Cardiac muscle cell (in vitro differentiated cells and primary cell): ENCODE measurements at places on chromosomes 13 and 19. TPM values are rescaled to one million over a fixed set of nuclear protein-coding genes. Genes with fewer than 3 reads are reported as not detected.
A peak's percentile ranks its signal among the peaks of the same experiment; 100 is the strongest.

The C19orf53 gene
- 276 and 280 TPM in 2 replicates for total RNA-seq

The NLRP9 gene
- total RNA-seq = not detected in 2 replicates

The TNFSF11 gene
- 0.07 TPM in 1 of 2 replicates, not detected in the other for total RNA-seq

The MYH14 gene
- 1.8 and 2.1 TPM in 2 replicates for total RNA-seq

The GJB2 gene
- total RNA-seq = 2.9 and 5.9 TPM in 2 replicates

The CASP14 gene
- not detected in 2 replicates for total RNA-seq

The OR1M1 gene
- not detected in 2 replicates for total RNA-seq

The DIRAS1 gene
- 3.0 and 4.2 TPM in 2 replicates for total RNA-seq

The KLK7 gene
- total RNA-seq = not detected in 2 replicates

The KLK12 gene
- not detected in 2 replicates for total RNA-seq

The BRME1 gene
- total RNA-seq = 4.0 and 8.8 TPM in 2 replicates

The DNAAF3 gene
- 3.2 and 3.5 TPM in 2 replicates for total RNA-seq

The WDR88 gene
- not detected in 2 replicates for total RNA-seq

The C3 gene
- total RNA-seq = 0.11 and 0.39 TPM in 2 replicates

The GPC6 gene
- 31.4 and 43.3 TPM in 2 replicates for total RNA-seq

DNA sequence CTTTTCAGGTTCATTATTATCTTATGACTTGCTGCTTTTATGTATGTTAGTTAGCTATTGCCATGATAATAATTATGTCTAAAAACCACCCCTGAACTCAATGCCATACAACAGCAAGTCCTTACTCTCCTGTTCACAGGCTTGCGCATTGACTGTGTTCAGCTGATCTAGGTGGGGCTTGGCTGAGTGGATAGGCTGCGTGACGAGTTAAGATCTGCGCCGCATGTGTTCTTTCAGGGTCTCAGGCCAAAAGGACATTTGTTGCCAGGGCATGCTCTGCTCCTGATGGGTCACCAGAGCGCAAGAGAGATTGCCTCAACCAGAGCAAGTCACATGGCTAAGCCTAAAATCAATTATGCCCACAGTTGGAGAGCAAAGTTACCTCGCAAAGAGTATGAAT is 859 bp downstream of the ZNF568 start:
- peak; percentile 46 for DNase-seq

GRCh38 chr19:49946415-49946814 is 14.6 kb downstream of the SIGLEC11 start:
- no peak for DNase-seq

- no peak for DNase-seq
These were observed 893.8 kb upstream of the SLC10A2 start for GRCh38 chr13:103960001-103960400.

- DNase-seq = no peak
These were observed 138.8 kb upstream of the VSTM2B start for GRCh38 chr19:29386970-29387369.

GRCh38 chr19:6753178-6754031 is 13.8 kb downstream of the SH2D3A start:
- peak; percentile 74 for DNase-seq

- DNase-seq = no peak
These were observed 161.7 kb downstream of the TEX29 start for GRCh38 chr13:111482126-111482525.

DNA sequence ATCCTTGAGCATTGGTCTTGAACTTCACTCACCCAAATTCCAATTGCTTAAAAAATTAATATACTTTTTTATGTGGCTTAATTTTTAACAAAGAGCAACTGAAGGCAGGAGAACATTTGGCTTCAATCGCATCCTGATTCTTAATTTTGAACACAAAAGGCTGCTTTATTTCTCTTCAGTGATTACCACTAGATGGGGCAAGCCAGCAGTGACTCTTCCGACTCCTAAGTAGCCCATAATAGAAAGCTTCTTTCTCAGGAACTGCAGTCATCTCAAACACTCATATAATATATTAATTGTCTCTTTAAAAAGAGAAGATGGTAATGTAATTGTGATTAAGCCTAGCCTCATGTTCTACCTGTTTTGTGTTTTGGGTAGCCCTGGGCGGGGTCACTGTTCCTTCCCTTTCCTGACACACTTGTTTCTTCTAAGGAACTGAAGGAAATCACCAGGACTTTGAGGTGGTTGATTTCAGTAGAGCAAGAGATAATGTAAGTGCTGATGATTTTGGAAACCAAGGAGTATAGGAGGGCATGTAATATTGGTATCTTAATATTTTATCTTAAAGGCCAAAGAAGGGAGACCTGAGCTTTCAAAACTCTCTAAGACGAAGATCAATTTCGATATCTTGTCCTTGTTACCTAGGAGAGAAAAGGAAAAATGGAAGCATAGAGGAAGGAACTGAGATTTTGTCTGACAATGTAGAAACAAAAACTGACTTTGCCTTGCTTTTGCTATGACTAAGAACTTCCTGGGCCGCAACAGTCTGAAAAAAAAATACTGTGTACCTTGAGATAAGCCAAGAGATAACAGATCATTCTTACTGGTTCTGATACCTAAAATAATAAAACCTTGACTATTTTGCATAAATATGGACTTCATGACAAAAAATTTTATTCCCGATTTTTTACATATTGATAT is 73.1 kb downstream of the TNFSF13B start:
- DNase-seq = peak; percentile 60

DNA sequence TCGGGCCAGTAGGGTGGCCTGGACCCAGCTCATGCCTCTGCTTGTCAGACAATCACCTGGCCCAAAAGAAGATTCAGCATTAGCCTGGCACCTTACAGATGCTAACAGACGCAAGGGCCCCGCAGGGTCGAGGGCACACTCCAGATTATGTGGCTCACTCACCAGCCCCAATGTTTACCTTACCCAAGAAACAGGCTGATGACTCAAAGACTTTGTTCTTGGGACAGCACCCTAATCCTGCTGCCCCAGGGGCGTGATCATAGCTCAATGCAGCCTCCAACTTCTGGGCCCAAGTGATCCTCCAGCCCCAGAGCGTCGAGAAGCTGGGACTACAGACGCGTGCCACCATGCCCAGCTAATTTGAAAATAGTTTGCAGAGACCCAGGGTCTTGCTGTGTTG is 9.8 kb downstream of the ECSIT start:
- no peak for DNase-seq

DNA sequence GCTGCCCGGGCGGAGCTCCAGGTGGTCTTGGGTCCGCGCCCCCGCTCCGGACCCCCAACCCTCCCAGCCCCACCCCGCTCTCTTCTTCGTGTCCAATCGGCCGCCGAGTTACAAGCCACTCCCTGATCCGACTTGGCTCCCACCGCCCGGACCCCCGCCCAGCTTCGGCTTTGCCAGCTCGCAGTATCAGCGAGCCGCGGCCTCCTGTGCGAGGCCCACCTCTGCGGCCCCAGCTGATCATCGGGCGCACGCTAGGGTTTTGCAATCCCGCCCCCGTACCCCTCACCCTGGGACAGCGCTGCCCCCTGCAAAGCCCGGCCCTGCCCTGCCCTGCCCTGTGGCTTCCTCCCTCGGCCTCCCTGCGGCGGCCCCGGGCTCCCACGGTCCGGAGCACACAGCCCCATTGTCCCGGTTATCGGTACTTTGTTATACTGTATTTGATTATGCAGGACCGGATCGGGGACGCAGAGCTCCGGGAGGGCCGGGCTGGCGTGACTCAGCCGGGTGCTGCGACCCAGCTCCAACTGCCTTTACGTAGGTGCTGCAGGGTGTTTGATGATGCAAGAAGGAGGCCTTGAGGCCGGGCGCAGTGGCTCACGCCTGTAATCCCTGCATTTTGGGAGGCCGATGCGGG is 598 bp upstream of the LPAR2 start:
- peak; percentile 87 for DNase-seq

DNA sequence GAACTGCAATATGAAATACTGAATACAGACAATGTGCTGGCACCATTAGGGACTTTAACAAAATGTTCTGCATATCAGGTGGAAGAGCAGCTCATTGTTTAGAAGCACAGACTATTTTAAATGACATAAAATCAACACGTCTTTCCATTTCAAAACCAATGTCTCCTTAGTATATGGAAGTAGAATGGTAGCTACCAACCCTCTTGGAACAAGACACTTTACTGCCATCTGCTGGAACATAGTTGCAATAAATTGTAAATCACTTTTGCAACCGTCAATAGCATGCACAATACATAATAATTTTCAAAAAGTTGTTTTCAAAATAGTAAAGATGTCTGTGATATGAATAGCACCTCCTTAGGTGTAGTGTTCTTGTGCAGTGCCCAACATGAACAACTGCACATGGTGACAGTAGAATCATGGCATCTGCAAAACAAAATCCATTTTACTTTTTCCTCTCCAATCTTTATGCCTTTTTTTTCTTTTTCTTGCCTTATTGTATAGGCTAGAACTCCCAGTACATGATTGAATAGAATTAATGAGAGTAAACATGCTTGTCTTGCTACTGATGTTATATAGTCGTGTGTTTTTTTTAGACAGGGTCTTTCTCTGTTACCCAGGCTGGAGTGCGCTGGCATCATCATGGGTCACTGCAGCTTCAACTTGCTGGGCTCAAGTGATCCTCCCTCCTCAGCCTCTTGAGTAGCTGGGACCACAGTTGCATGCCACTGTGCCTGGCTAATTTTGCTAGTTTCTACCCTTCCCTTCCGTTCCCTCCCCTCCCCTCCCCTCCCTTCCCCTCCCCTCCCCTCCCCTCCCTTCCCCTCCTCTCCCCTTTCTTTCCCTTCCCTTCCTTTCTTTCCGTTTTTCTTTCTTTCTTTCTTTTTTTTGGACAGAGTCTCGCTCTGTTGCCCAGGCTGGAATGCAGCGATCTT is 7.8 kb upstream of the LYPD5 start:
- peak; percentile 61 for DNase-seq

- no peak for DNase-seq
These were observed 1977.5 kb upstream of the PCDH20 start for GRCh38 chr13:63393112-63393511.

DNA sequence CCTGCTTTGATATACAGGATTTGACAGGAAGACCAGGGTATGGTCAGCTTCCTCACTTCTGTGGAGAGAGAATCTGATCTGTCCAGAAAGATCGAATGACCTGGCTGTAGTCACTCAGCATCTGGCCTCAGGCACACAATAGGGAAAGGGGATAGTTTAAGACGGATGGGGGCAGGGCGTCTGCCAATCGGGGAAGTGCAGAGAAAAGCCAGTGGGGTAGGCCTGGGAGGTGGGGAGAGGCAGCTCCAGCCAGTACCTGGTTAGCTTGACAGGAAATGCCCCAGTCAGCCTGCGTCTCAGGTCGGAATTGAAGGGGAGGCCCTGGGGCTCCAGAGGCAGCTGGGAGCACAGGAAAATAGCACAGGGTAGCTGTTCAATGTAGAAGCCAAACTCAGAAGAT is 12.4 kb downstream of the ZNF444 start:
- no peak for DNase-seq

- DNase-seq = no peak
These were observed 2.1 kb upstream of the F10 start for GRCh38 chr13:113120300-113121182.

- no peak for DNase-seq
These were observed 978.7 kb downstream of the SLITRK5 start for GRCh38 chr13:88649855-88650254.

DNA sequence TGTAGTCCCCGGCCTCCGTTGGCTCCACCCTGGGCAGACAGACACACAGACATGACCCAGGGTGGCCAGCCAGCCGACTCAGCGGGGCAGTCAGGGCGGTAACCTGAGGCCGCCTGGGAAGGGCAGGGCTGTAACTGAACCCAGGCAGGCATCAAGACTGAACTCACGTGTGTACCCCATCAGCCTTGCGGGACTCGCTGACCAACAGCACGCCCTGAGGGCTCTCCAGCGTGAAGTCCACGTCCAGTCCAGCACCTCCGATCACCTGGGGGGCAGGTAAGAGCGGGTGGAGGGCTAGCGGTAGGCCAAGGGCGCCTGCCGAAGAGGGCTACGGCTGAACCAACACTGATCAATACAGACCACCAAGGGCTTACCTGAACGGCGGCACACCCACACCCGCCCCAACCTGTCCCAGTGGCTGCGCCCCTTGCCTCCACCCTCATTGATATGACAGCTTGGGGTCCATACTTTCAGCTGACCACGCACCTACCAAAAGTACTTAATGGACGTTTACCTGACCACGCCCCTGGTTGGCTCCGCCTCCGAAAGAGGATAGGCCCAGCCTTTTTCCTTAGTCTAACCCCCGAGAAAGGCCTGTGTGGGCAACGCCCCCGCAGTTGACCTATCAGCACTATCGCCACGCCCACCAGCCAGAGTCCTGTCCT is 791 bp downstream of the TMED1 start:
- no peak for DNase-seq

DNA sequence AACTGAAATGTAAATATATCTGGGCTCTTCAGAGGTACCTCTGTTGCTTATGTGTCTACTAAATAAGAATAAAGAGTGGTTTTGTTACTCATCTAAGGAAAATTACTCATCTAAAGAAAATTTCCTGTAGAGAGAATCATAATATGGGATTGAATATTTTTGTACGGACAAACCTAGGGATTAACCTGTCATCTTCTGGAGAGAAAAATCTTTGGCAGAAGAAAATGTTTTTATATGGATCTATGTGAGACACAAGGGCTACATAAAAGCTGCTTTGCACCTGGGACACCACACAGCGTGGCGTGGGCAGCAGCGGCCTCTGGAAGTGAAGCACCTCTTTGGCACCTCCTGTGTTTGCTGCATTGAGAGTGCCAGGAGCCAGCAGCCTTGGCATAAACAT is 242.9 kb upstream of the DACH1 start:
- DNase-seq = no peak

GRCh38 chr19:15488489-15489226 is 9.4 kb upstream of the PGLYRP2 start:
- DNase-seq = peak; percentile 54

DNA sequence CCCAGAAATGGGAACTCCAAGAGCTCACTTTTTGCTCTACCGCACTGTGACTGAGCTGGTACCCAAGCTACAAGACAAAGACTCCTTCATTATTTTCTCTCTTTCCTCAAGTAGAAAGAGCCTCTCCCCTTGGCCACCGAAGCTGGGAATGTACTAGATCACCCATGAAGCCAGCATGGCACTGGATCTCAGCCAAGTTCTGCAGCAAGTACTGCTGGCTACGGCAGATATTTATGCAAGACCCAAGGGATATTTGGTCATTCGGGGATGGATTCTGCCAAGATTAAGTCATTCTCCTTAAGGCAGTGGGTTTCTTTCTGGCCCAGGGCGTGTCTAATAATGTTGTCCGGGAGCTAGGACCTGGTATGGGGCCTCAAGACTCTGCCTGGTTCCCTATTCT is 633.5 kb downstream of the SLITRK1 start:
- no peak for DNase-seq

DNA sequence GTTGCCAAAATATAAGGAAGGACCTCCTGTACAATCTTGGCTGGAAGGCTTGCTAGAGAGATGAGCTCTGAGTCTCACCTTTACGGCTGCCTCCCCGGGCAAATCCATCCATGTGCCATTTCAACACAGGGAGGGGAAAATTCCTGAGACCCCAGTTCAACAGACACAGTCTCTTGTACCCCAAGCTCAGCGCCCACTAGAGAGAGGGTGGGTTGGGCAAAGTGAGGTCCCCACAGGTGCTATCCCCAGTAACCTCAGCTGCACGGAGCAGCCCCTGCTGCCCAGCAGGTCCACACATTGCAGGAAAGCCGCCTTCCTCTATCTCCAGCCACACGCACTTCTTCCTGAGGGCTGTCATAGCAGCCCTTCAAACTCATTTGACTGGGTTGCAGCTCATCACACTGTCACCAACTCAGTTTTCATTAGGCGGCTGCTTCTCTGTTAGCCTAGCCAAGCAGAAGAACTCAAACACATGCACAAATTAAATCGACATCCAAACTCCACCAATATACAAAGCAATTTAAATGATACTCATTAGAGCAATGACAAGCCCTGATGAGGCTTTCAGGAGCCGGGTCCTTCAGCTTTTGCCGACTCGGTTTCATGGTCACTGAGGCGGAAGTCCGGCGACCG is 80.4 kb downstream of the TSHZ3 start:
- DNase-seq = no peak
